ENCODE measurements at places on chromosomes 1 and 21. TPM values are rescaled to one million over a fixed set of nuclear protein-coding genes. Genes with fewer than 3 reads are reported as not detected.

DNA sequence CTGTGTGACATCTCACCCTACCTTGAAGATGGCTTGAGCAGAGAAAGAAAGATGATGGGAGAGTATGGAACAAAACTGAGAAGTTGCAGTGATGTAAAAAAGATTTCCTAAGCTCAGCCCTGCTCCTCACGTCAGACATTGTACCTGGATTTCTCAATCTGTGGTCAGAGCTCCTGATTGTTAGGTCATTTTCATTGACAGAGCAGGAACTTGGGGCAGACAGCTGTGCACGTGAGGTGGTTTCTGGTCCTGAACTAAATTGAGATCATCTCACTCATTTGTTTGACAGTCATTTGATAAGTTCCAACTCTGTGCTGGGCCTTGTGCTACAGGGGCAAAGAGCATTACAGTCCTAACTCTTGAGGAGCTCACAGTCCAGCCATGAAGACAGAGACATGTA, 10.2 kb downstream of the TRAF3IP3 start:
- DNase-seq: no peak

Gene TSPEAR
- total RNA-seq: not detected

Gene ITGB2
- total RNA-seq: 283 TPM

Gene RPE65
- not detected for total RNA-seq

DNA sequence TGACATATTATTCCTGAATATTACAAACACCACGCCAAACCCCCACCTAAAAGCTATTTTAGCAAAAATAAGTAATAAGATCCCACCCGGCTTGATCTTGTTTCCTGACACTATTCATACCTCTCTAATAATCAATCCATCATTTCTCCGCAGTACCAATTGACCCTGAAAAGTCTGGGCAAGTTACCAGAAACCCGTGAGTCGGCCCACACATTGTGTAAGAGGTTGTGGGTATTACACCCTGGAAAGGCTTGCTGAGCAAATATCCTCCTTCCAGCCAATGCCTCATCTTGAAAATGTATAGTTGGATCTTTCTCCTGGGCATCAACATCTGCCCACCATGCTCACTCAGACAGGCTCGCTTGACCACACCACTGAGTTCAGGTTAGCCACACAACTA, 451.0 kb downstream of the TTLL7 start:
- DNase-seq: no peak

DNA sequence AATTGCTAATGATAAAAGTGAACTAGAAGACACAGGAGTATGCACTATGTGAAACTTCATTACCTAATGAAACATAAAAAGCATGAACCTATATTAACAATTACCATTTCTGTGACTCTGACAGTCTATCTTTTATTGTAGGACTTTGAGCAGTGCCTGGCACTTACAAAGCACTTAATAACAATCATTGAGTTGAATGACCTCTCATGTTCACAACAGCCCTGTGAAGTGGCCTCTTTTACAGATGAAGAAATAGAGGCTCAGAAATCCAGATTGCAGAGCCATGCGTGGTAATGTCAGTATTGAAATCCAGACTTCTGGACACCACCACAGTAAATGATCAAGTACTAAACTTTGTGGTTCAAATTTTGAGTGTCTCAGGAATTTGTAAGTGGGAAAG, 326.4 kb downstream of the NTNG1 start:
- DNase-seq: no peak

GRCh38 chr1:79679916-79680315, 673.4 kb upstream of the ADGRL4 start:
- DNase-seq: no peak

Gene FCRLA
- total RNA-seq: not detected

Gene NBPF4
- total RNA-seq: not detected

DNA sequence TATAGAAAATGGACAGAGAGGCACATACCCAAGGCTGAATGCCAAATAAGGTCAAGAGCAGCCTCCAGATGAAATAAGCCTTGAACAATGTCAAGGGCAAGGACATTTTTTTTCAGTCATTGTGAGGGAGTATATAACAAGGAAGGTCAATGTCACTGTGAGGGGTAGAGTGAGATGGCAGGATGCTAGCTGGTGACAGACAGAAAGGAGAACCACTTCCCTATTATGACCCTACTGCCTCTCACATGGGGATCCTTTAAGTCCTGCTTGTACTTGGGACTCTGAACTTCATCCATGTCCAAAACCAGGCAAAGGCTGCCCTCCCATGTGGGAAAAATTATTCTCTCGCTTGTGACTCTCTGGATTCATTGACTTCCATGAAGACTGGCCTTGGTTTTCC, 119.5 kb upstream of the COA6 start:
- no peak for DNase-seq

DNA sequence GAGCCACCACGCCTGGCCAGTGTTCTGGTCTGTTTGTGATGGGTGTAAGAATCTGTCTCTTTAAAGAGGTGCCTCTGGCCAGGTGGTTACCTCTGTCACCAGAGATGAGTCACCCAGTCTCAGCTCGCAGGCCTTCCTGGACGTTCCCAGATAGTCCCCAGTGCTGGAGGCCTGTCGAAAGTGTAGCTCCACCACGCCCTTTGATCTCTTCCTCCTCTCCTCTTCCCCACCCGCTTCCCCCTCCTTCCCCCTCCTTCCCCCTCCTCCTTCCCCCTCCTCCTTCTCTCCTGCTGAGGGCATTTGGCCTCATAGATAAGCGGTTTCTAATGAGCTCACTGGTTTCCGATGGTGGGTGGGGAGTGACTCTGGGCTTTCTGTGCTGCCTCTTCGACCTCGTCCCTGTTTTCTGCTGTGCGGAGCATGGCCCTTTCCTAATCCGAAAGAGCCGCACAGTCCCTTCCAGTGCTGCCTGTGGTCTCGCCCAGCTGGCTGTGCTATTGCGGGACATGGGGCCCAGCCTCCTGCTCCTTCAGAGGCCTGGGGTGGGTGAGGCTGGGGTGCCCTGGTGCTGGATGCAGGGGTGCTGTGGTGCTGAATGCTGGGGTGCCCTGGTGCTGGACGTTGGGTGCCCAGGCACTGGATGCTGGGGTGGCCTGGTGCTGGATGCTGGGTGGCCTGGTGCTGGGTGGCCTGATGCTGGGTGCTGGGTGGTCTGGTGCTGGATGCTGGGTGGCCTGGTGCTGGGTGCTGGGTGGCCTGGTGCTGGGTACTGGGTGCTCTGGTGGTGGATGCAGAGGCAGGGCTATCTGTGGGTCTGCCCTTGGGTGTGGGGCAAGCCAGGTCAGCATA, 19.2 kb downstream of the AGPAT3 start:
- no peak for DNase-seq

GRCh38 chr1:93576746-93577145, 104.9 kb downstream of the BCAR3 start:
- no peak for DNase-seq

Gene ADAMTS4
- 0.60 TPM for total RNA-seq

DNA sequence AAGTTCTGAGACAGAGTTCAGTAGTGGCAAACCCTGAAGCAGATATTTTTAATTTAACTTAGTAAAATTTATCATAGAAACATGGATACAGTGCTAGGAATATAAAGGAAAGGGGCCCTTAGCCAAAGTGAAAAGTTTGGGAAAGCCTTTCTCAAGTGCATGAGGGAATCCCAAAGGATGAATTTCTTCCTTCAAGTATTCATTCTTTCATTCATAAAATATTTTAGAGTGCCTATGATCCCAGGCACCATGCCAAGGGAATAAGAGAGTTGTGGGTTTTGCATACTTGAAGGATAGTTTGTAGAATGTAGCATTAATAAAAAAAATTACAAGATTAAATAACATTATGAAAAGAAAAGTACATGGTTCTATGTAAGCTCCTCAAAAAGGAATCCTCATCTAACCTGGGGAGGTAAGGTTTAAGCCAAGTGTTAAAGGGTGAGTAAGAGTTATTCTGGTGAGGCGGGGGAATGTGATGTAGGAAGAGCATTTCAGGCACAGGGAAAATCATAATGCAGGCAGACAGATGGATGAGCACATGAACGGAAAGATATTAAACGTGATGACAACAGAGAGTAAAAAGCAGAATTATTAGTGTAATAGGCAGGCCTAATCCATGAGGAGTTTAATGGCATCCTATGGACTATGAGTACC, 40.4 kb upstream of the NTNG1 start:
- DNase-seq: no peak

Gene LORICRIN
- total RNA-seq: not detected

DNA sequence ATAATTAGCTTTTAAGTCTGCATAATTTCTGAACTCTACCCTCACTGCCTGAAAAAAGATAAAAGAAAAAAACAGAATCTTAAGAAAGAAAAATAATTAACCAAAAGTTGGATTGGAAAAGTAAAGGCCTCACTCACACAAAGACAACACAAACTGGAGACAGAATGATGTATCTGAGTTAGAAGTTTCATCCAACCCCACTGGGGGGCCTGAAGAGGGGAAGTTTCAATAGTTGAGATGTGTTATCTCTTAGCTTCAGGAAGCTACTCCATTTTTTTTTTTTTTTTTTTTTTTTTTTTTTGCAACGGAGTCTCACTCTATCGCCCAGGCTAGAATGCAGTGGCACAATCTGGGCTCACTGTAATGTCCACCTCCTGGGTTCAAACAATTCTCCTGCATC, 19.9 kb downstream of the SYDE2 start:
- no peak for DNase-seq

Gene PADI1
- not detected for total RNA-seq

Gene SRM
- 24.8 TPM for total RNA-seq

GRCh38 chr1:30724175-30724574, 790 bp upstream of the MATN1 start:
- no peak for DNase-seq

Gene SELE
- total RNA-seq: not detected

DNA sequence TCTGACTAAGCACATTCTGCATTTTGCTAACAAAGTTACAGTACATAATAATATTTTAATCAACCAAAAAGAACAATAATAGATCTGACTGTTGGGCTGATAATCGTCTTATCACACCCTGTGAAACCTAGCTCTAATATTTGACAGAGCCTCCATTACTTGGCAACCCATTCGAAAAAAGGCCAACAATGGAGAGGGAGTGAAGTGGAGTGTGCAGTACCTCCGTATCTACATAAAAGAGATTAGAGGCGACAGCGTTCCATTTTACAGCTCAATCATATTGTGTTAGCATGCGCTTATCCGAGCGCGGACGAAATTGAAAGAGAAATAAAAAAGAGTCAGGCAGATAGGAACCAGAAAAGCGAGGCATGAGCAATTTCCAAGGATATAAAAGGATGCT, 137.3 kb upstream of the USH2A start:
- no peak for DNase-seq
